Fibroblast of the aortic adventitia (primary cell): ENCODE measurements at places on chromosomes 3 and 15. TPM values are rescaled to one million over a fixed set of nuclear protein-coding genes. Genes with fewer than 3 reads are reported as not detected.

- peak; percentile 68 for DNase-seq
Observed at GRCh38 chr3:56985878-56986277, 74.6 kb upstream of the SPATA12 start.

DNA sequence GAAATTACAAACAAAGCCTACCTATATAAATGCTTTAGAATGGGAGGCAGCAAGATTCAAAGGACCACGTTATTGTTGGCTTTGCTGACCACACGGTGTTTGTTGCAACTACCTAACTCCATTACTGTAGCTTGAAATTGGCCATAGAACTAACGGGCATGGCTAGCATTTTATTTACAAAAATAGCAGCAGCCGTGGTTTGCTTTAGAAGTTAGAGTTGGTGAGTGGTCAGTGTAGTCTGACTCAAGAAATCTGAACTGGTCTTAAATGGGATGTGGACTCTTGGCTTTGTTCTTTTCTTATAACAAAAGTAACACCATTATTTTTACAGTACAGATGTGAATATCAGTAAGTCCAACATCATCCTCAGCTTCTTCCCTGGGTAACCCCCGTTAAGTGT is 10.6 kb downstream of the ATP1B3 start:
- DNase-seq: no peak

GRCh38 chr3:8524249-8524648 is 22.6 kb downstream of the LMCD1 start:
- DNase-seq: no peak

DNA sequence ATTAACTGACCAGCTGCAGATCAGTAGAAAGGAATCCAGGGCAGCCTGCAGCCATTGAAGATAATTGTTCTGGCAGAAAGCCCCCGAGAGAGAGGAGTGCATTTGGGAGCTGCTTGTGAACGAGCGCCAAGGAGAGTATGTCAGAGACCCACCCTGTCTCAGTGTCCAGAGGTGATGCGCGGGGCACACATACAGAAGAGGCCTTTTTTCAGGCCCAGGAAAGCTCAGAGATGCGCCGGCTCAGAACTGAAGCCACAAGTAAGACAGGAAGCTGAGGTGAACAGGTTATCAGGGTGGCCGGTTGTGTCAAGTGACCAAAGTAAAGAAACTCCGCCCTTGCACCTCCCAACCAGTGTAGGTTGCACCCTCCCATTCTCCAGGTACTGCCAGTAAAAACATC is 59.8 kb upstream of the HEG1 start:
- DNase-seq: peak; percentile 94

DNA sequence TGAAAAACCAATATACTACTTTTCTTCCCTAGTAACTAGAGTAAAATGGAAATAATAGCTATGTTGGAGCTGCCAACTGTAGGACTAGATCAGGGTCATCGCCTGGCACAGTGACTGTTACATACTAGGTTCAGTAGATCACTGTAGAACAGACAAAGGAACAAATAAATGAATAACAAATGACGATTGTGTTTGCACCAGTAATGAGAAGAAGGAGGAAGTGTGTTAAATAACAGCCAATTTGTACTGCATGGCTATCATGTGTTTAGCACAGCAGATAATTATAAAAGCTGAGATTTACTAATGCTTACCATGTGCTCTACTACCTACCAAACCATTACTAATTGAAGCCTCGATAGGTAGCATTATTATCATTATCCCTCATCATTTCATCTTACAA is 85.3 kb upstream of the FXR1 start:
- DNase-seq: no peak

DNA sequence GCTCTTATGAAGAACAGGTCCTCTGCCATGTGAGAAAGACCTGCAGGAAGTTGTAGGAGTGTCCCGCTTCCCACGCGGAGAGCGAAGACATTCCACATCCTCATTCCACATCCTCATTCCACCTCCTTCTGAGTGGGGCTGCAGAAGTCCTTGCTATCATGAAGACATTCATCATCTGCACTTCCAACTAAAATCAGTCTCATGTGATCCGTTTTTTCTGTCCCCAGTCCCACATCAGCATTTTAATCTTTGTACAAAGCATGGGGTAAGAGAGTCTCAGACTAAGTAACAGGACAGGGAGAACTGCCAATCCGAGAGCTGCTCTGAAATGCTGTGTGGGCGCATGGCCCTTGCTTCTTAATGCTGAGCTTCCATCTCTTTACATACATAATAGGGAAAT is 227.2 kb downstream of the RSRC1 start:
- DNase-seq: no peak

DNA sequence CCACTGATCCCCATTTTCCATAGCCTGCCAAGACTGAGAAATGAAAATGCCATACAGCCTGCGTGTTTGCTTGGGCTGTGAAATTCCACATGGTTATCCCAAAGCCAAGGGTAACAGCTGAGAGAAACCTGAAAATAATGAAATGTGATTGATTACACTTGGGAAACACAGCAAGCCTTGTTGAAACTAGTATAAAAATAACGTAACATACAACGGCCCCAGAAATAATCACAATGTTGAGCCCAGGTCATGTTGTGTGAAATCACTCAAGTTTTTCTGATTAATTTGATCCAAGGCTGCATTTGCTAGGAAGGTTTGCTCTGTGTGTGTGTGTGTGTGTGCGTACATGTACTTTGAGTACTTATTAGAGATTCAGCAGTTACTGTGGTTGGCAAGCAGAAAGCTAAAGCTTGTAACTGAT is 269.0 kb downstream of the OXSM start:
- DNase-seq: no peak

DNA sequence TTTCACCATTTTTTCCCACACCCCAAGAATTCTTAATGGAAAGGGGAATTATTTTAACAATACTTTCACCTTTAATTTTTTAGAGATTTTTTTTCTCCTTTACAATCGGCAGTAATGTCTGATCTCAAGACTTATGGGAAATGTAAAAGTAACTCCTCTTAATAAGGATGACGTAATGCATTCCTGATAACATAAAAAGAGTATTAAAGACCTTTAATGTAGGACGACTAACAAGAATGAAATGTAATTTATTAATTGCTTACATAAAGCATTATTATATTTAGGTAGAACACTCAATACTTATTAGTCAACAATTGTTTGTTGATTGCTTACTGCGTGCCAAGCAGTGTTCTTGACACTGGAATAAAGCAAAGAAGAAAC is 416.8 kb upstream of the NAALADL2 start:
- DNase-seq: no peak

GRCh38 chr15:41795996-41796856 is 21.9 kb downstream of the MAPKBP1 start:
- peak; percentile 82 for DNase-seq

DNA sequence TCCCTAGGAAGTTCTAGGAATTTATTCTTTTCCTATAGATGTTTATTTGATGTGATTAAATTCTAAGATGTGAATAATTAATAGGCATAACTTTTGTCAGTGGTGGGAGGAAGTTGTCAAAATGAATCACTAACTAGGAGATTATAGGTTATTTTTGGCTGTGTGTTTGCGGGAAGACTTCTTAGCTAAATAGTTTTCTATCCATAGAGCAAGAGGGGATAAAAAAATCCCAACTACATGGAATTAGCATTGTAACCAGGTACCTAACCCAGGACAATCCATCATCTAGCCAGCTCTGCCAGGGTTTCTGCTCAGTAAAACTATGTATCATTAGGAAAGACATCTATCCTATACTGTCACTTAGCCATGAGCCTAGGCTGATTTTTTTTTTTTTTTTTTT is 23.9 kb downstream of the SLC30A4 start:
- DNase-seq: no peak

DNA sequence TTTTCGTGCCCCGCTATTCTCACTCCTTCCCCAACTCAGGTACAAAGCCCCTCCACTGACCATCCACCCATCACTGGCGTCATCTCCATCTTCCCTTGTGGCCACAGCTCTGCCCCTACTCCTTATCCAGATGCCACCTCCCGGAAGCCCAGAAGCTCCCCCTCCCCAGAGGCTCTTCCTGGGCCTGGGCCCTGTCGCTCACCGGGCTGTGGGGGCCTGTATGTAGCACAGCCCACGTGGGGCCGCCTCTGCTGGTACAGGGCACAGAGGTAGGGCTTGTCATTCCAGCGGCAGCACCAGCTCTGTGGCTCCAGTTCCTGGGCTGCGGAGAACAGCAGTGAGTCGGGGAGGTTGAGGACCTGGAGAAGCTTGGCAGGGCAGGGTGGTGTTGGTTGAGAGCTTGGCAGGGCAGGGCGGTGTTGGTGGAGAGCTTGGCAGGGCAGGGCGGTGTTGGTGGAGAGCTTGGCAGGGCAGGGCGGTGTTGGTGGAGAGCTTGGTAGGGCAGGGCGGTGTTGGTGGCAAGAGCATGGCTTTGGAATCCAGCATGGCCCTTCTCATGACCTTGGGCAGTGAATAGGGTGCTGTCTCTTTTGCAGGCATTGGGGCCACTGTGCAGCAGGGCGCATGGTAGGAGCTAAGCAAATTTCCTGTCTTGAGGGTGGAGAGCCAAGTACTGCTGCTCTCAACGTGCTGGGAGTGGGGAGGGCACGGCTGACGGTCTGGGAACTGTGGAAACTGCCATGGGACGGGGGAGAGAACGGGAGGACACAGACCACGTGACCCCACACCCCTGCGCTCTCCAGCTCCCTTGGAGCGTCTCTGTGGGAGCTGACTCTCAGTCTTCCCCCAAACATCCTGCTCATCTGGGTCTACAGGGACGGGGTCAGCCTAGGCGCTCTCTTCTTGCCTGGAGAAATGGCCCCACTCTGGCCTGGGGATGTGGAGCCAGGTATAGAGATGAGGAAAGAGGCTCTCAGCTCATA is 43.4 kb downstream of the MUC20 start:
- DNase-seq: no peak

SSUH2 gene
- not detected in 2 replicates for total RNA-seq

RLBP1 gene
- not detected in 2 replicates for total RNA-seq

GNAT1 gene
- total RNA-seq: not detected in 2 replicates

ADAMTS17 gene
- total RNA-seq: 0.81 TPM in 1 of 2 replicates, not detected in the other

NIT2 gene
- 15.2 and 27.7 TPM in 2 replicates for total RNA-seq

IL17RD gene
- total RNA-seq: 9.5 and 13.6 TPM in 2 replicates

C3orf49 gene
- total RNA-seq: not detected in 2 replicates

KNG1 gene
- not detected in 2 replicates for total RNA-seq

CLDN1 gene
- total RNA-seq: 0.18 and 1.3 TPM in 2 replicates
